Stimulated activated CD8-positive, alpha-beta memory T cell treated with anti-CD3 and anti-CD28 coated beads, Interleukin-12 subunit alpha, Interleukin-12 subunit beta, amount 100 ng/mL, for 4 hours (primary cell): ENCODE measurements at places on chromosomes 5 and 9.

GRCh38 chr5:181056431-181056830 lies 16.4 kb downstream of the BTNL9 start:
- DNase-seq: no peak

GRCh38 chr9:124381170-124381945 lies 33.9 kb downstream of the PSMB7 start:
- DNase-seq: no peak

DNA sequence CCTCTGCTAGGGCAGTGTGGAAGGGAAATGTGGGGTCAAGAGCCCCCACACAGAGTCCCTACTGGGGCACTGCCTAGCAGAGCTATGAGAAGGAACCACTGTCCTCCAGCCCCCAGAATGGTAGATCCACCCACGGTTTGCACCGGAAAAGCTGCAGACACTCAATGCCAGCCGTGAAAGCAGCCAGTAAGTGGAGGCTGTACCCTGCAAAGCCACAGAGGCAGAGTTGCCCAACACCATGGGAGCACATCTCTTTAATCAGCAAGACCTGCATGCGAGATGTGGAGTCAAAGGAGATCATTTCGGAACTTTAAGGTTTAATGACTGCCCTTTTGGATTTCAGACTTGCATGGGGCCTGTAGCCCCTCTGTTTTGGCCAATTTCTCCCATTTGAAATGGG lies 52.2 kb downstream of the GKAP1 start:
- no peak for DNase-seq

- DNase-seq: no peak
Observed at GRCh38 chr5:144950996-144951395, 780.3 kb downstream of the KCTD16 start.

- DNase-seq: no peak
Observed at GRCh38 chr5:91127456-91128081, 255.5 kb downstream of the ARRDC3 start.

GRCh38 chr5:6110441-6111005 lies 267.8 kb downstream of the MED10 start:
- no peak for DNase-seq

GRCh38 chr5:1029282-1029944 lies 20.8 kb downstream of the NKD2 start:
- no peak for DNase-seq

DNA sequence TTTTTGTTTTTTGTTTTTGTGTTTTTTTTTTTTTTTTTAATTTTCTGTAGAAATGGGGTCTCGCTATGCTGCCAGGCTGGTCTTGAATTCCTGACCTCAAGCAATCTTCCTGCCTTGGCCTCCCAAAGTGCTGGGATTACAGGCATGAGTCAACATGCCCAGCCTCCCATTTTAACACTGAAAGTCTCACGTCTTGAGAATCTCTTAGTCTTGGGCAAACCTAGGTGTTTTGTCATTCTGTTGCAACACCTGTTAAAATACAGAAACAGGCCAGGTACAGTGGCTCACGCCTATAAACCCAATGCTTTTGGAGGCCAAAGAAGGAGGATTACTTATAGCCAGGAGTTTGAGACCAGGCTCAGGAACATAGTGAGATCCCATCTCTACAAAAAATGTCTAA lies 599.0 kb downstream of the TLR4 start:
- no peak for DNase-seq

GRCh38 chr5:139312075-139312474 lies 18.5 kb downstream of the MATR3 start:
- no peak for DNase-seq

- no peak for DNase-seq
Observed at GRCh38 chr5:151691706-151692105, 5.0 kb upstream of the SPARC start.

DNA sequence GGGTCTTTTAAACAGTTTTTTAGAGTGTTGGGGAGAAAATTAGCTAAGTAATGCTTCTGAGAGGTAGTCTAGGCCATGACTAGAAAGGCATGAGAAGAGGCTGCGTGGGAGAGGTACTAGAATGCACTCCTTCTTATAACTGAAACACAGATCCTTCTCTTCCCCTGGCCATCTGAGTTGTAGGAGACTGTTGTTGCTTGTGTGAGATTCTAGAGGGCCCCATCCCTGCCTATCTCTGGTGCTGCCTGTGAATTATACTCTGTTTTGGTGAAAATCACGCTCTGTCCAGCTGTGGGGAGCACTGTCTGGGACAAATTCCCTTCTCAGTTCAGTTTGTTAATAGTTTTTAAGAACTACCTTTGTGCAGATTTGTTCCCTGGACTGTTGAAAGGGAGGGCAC lies 37.5 kb downstream of the MAP1B start:
- DNase-seq: no peak

DNA sequence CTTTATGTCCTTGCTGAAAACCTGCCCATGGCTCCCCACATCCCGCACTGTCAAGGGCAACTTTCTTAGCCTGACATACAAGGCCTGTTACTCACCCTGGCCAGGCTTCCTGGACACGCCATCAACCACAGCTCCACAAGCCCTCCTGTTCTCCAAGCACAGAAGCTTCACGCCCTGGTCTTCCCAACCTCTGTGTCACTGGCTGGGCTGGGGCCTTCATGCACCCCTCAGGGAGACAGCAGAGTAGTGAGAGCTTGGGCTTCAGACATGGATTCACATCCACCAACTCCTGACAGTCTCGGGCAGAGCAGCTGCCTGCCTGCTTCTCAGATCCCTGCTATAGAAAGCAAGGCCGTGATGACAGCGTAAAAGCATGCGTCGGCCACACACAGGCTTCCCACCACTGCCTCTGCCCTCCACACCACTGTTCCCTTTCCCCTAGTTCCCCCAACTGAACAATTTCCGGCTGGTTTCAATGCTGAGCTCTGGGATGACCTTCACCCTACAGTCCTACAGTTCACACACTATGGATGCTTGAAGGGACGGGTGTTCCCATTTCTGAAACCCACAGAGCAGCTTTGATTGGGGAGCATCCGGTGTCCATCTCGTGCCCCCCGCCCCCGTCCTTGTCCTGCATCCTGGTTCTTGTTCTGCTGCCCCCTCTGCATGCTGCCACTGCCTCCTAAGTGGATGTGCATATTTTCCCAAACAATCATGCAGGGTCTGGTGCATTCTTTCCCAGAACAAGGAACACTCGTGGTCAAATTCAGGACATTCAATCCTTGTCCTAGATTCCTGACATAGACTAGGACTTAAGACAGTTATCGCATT lies 33.4 kb upstream of the ADAMTS2 start:
- DNase-seq: no peak

DNA sequence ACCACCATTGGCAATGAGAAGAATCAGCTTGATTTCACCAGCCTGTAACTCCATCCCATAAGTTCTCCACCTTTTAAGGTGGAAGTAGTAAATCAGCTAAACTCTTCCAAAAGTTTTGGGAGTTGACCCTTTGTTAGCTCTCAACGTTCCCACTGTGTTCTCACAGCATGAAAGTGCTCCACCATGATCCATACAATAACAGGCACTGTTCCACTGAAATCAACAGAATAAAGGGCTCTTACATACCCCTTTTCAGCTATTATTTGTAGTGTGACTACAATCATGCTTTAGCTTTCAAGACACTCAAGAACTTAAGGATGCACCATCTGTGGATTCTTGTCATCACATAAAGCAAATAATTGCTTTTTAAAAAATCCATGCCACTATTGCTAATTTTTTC lies 81.6 kb downstream of the PPP2R2B start:
- no peak for DNase-seq

GRCh38 chr5:159206818-159207217 lies 2.5 kb downstream of the RNF145 start:
- DNase-seq: no peak

DNA sequence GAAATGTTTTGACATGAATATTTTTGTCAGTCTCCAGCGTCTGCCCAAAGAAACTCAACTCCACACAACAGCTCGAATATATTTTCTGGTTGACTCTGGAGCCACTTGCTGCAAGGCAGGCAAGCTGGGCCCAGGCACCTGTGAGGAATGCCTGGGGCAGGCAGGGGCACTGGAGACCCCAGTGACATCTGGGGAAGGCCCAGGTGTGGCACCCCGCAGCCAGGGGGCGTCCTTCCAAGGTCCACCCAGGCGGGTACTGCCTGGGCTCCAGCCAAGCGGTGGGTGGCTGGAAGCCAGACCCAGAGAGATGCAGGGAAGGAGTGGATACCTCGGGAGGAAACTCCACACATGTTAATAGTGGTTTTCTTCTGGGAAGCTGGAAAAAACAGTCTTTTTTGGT lies 125.9 kb downstream of the PHF2 start:
- DNase-seq: no peak

- DNase-seq: no peak
Observed at GRCh38 chr9:27162045-27162444, 53.0 kb downstream of the TEK start.

DNA sequence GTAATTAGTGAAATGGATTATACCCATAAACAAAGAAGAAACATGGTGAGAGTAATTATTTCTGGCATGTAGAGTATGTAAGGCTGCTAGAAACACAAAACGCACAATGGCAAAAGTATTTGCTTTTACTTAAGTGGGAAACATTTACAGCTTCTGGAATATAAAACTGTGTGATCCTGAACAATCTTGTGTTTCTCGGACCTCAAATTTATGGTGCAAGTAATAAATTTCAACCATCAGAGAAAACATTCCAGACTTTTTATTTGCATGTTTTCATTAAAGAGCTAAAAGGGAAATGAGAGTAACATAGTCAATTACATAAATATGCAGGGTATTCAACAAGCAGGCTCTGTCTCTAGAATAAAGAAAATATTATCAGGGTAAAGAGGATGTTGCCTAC lies 17.2 kb upstream of the PRR16 start:
- DNase-seq: no peak

DNA sequence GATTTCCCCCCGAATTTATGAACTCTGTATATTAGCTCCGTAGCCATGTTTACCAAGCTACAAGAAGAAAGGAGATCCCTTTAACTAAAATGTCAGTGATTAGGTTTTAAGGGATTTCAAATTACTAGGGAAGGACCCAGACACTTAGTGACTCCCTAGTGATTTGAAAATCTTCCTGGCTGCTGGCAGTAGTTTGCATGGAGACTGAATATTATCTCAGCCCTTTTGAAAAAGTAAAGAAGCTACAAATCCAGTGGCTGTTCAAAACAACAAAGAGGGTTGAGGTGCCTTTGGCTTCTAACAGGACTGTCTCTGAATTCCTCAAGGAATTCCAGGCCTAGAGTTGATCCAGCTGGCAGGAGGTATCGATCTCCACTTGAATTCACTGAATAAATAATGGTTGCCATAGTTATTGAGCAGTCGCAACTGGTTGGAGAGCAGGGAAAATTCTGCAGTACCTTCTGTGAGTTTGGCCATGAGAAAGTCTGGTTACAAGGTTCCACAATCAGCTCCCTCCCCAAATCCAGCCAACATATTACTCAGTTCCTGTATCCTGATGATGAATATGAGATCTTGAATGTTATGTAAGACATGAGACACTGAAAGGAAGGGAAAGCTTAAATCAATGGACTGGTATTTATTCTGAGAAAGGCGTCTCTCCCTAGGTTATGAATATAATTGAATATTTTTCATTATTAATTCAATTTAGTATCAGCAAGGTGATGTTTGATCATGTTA lies 37.7 kb downstream of the NR4A3 start:
- DNase-seq: no peak

- no peak for DNase-seq
Observed at GRCh38 chr9:127549751-127550150, 62.3 kb upstream of the STXBP1 start.

DNA sequence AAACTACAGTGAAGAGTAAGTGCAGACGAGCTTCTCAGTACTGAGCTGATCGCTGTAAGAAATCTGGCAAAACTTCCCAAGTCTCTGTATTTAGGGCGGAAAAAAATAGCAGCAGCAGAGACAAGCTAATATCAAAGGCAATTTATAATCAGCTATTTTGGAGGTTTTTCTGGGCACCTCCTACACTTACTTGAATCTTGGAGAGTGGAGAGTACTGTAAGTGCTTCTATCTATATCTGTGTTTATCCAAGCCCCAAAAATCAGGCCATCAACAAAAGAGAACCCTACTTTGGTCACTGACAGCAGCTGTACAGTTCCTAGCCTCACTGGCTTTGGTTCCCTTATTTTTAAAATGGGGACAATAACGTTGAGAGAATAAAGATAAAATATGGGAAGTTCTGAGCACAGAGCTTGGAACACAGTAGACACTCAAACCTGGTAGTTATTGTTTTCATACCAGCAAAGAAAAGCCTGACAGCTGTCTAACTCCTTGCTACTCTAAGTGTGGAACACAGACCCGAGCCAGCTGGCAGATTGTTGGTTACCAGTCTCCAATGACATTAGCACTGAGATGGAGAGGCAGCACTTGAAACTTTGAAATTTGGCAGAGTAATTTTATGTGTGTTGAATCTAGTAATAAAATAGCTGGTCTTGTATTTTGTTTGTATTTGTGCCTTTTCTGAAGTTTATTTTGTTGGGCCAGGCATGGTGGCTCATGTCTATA lies 96.0 kb upstream of the SLC28A3 start:
- no peak for DNase-seq

GRCh38 chr9:132411091-132411508 lies 1.1 kb downstream of the CFAP77 start:
- peak; percentile 32 for DNase-seq
